Naive thymus-derived CD8-positive, alpha-beta T cell (primary cell): ENCODE measurements at places on chromosomes 4 and X. TPM values are rescaled to one million over a fixed set of nuclear protein-coding genes. Genes with fewer than 3 reads are reported as not detected.
A peak's percentile ranks its signal among the peaks of the same experiment; 100 is the strongest.

The ZMAT1 gene
- total RNA-seq, result 38.9 TPM

The FGF16 gene
- not detected for total RNA-seq

The SHROOM4 gene
- not detected for total RNA-seq

The SOD3 gene
- not detected for total RNA-seq

The CLDN22 gene
- not detected for total RNA-seq

The SPIN2A gene
- 2.3 TPM for total RNA-seq

The GPRIN3 gene
- 6.3 TPM for total RNA-seq

The SLC6A8 gene
- total RNA-seq, result 0.31 TPM

The PLP1 gene
- total RNA-seq, result not detected

- no peak overlapping the region for H3K27ac ChIP-seq
- H3K36me3 ChIP-seq, result no peaks in the 10 kb centered on the region
- no peak for DNase-seq
- H3K27me3 ChIP-seq, result no peaks in the 10 kb centered on the region
- no peaks in the 10 kb centered on the region for H3K4me1 ChIP-seq
- no peak overlapping the region for H3K4me3 ChIP-seq
Observed at GRCh38 chr4:61128682-61129081, 71.4 kb upstream of the ADGRL3 start.

DNA sequence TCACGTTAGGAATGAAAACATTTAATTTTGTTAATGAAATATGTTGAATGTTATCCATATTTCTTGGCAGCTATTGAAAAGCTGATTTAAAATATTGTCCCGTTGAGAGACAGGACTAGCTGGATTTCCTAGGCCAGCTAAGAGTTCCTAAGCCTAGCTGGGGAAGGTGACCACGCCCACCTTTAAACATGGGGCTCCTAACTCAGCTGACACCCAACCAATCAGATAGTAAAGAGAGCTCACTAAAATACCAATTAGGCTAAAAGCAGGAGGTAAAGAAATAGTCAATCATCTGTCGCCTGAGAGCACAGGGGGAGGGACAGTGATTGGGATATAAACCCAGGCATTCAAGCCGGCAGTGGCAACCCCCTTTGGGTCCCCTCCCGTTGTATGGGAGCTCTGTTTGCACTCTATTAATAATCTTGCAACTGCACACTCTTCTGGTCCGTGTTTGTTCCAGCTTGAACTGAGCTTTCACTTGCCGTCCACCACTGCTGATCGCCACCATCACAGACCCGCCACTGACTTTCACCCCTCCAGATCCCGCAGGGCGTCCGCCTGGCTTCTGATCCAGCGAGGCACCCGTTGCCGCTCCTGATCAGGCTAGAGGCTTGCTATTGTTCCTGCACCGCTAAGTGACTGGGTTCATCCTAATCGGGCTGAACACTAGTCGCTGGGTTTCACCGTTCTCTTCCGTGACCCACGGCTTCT, 308.9 kb downstream of the GLUD2 start:
- H3K4me1 ChIP-seq, result no peaks in the 10 kb centered on the region
- H3K36me3 ChIP-seq, result no peaks in the 10 kb centered on the region
- DNase-seq, result no peak
- no peak overlapping the region for H3K27ac ChIP-seq

GRCh38 chrX:37745354-37745753, 34.5 kb upstream of the CYBB start:
- peak overlapping the region; percentile 39 for H3K4me3 ChIP-seq
- H3K4me1 ChIP-seq, result peaks cover 13% of the 10 kb centered on the region
- H3K36me3 ChIP-seq, result no peaks in the 10 kb centered on the region
- H3K27me3 ChIP-seq, result no peaks in the 10 kb centered on the region
- peak; percentile 60 for DNase-seq

GRCh38 chr4:70701271-70701670, 12.9 kb downstream of the UTP3 start:
- no peak overlapping the region for H3K27ac ChIP-seq
- H3K27me3 ChIP-seq, result no peaks in the 10 kb centered on the region
- no peak overlapping the region for H3K4me3 ChIP-seq
- peaks cover 20% of the 10 kb centered on the region for H3K4me1 ChIP-seq

DNA sequence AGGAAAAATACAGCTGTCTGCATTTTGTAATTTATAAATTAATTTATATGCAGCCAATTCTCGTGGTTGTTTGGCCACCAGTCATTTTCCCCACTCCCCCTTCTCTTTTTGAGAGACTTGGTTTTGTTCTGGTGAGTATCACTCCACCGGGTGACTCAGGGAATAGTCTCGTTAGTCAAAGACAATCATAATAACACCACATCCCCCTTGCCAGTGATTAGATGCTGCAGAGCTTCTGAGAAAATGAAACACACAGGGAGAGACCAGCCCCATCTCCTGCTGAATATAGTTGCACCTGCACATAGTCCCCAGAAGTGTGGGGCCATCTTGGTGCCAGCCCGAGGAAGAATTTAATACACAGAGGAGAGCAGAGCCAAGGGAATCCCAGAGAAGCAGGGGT, 8.0 kb upstream of the FNIP2 start:
- peaks cover 32% of the 10 kb centered on the region for H3K27me3 ChIP-seq
- H3K36me3 ChIP-seq, result peaks cover 9% of the 10 kb centered on the region
- H3K4me3 ChIP-seq, result no peak overlapping the region
- H3K4me1 ChIP-seq, result no peaks in the 10 kb centered on the region

DNA sequence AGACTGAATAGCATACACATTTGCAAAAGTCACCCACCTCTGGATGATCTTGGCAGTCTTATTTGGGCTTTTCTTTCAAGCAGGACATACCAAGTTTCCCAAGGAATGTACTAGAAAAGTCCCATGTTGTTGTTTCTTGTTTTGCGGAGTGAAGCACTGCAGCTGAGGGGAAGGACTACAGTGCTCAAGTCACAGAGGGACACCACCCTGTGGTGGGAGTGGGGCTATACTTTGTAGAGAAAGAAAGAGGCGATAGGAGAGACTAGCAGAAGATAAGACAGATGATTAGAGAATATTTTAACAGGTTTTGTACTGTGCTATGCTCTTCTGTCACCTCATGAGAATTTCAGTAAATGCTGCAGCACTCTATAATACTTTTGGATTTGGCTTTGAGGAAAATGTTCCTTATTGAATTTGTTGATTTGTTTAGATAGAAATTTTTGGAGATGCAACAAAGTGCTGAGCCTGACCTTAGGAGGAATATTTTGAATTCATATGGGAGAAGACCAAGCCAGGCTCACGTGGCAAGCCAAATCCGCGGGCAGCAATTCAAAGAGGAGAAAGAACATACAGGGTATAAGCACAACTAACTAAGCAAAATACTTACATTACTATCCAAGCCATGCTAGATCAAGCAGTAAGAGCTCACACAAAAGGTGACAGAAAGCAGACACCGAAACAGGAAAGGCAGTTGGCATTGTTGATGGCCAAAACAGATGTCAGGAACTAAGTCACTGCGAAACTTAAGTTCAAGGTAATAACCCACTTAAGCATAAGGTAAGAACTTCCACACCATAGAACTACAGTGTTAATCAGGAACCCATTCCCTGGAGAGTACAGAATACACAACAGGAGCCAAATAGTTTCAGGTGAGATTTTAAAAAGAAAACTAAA, 280.3 kb upstream of the INTU start:
- no peak for DNase-seq
- no peaks in the 10 kb centered on the region for H3K27me3 ChIP-seq
- no peak overlapping the region for H3K4me3 ChIP-seq
- no peaks in the 10 kb centered on the region for H3K36me3 ChIP-seq
- H3K4me1 ChIP-seq, result no peaks in the 10 kb centered on the region
- H3K27ac ChIP-seq, result no peak overlapping the region

DNA sequence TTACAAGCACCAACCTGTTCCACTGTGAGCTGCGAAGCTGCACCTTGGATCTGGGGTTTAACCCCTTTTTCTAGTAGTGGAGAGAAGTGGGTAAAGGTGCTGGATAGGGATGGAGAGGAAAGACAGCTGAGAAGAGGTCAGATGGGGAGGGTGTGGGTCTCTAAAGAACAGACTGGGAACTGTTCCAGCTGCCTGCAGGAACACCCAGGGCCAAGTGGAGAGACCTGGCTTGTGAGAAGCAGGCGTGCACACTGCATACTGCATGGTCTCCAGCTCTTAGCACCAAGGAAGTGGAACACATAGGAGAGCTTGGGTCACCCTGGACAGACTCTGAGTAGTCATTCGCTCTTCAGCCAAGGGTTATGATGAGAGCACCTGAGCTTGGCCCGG, 16.1 kb downstream of the BCOR start:
- peaks cover 54% of the 10 kb centered on the region for H3K4me1 ChIP-seq
- H3K4me3 ChIP-seq, result no peak overlapping the region
- DNase-seq, result no peak
- peak overlapping the region; percentile 18 for H3K27ac ChIP-seq
- no peaks in the 10 kb centered on the region for H3K36me3 ChIP-seq

DNA sequence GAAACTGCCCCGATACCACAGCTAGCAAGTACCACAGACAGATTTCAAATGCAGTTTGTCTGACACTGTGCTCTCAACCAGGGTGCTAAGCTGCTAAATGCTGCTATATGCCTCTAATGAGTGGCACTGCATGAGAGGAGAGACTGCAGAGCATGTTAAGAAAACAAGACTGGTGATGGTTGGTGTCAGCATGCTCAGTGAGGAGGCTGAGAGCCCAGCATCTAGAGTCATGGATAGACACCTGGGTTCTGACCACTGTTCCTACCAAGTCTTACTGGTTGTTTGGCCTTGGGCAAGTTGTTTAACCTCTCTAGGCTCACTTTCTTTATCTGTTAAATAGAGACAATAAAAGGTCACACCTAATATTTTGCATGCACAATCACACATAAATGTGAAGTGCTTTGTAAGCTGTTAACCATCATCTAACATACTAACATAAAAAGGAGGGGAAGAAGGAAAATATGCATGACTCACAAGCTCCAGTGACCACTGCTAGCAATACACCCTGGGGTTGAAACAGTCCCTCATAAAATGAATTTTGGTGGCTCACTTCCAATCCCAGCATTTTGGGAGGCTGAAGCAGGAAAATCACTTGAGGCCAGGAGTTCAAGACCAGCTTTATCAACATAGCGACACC, 20.7 kb downstream of the HHIP start:
- H3K4me3 ChIP-seq, result no peak overlapping the region
- no peaks in the 10 kb centered on the region for H3K4me1 ChIP-seq
- no peaks in the 10 kb centered on the region for H3K27me3 ChIP-seq

GRCh38 chr4:83440899-83441298, 14.7 kb downstream of the HELQ start:
- no peak overlapping the region for H3K4me3 ChIP-seq
- H3K36me3 ChIP-seq, result peaks cover 85% of the 10 kb centered on the region

DNA sequence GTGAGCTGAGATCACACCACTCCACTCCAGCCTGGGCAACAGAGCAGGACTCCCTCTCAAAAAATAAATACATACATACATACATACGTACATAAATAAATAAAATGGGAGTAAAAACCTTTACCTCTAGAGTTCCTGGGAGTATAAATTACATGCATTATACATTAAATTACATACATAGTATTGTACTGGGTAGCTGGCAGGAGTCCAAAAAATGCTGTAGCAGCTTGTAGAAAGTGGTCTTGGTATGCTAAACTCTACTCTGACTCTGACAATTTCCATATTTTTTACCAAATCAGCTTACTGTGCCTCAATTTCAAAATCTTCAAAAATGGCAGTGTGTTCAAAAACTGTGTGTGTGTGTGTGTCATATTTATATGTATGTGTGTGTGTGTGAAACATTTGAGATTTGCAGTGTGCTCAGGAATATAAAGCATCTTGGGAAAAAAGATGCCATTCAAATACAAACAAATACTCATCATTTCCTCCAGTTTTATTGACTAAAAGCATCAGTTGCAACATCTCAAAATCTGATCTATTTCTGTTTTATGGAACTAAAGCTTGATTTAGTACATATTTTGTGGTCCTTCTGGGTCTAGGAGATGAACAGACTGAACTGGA, 171.7 kb downstream of the SHROOM3 start:
- H3K27me3 ChIP-seq, result peaks cover 21% of the 10 kb centered on the region
- H3K4me3 ChIP-seq, result no peak overlapping the region
- H3K4me1 ChIP-seq, result no peaks in the 10 kb centered on the region
- DNase-seq, result no peak
- H3K36me3 ChIP-seq, result no peaks in the 10 kb centered on the region

DNA sequence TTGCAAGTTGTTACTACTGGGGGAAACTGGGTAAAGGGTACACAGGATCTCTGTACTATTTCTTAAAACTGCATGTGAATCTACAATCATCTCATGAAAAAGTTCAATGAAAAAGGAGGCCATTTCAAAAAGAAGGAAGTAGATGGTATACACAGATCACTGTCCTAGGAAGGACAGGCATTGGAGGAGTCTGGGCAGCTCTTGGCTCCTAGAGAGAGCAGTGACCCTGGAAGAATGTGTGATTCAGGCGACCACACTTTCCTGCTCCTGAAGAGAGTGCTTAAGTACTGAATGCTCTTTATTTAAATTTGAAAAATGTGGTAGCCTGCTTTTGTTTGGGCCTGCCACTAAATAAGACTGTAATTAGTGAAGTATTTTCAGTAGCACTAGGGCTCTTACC, 318.1 kb upstream of the CASK start:
- no peak overlapping the region for H3K4me3 ChIP-seq
- no peak overlapping the region for H3K27ac ChIP-seq
- no peak for DNase-seq
- H3K4me1 ChIP-seq, result no peaks in the 10 kb centered on the region
- H3K27me3 ChIP-seq, result no peaks in the 10 kb centered on the region

DNA sequence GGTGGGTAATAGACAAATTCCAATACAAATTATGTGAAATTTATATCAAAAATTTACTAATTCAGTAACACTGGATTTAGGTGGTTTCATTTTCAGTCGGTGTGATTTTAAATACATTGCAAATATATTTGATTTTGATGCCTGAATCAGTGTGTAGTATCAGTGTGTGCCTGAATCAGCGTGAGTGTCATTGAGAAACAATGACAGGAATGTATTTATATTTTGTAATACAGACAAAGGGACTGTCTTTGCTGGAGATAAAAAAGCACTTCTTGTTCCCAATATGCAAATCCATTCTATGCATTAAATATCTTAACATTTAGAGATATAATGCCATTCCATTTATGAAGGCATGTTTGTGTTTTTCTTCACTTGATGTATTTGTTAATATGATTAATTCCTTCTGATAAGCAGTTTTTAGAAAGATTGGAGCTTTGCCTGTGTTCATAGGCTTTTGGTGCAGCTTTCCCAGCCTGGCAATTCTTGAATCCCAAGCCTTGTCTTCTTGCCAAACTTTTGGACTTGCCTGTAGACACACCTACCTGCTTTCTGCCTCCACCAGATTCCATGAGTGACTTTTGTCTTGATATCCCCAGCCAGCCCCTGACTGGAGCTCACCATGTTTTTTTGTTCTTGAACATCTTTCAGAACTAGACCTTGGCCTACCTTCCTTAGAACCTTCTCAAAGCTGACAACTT, 243.8 kb downstream of the ADGRL3 start:
- H3K4me1 ChIP-seq, result no peaks in the 10 kb centered on the region
- H3K27ac ChIP-seq, result no peak overlapping the region
- H3K36me3 ChIP-seq, result no peaks in the 10 kb centered on the region

- peaks cover 13% of the 10 kb centered on the region for H3K4me1 ChIP-seq
- peaks cover 13% of the 10 kb centered on the region for H3K36me3 ChIP-seq
- H3K27me3 ChIP-seq, result peaks cover 21% of the 10 kb centered on the region
- H3K4me3 ChIP-seq, result no peak overlapping the region
- H3K27ac ChIP-seq, result no peak overlapping the region
Observed at GRCh38 chrX:86146102-86146501, 2.1 kb upstream of the DACH2 start.
